ENCODE measurements at places on chromosomes 5 and 9.

- DNase-seq: no peak
These were observed at the start of gene PDGFRB for GRCh38 chr5:150155258-150156026. TSS of gene PDGFRB (minus strand) at chr5:150155845. CDS start at chr5:150137047, 18,798 bp downstream.

DNA sequence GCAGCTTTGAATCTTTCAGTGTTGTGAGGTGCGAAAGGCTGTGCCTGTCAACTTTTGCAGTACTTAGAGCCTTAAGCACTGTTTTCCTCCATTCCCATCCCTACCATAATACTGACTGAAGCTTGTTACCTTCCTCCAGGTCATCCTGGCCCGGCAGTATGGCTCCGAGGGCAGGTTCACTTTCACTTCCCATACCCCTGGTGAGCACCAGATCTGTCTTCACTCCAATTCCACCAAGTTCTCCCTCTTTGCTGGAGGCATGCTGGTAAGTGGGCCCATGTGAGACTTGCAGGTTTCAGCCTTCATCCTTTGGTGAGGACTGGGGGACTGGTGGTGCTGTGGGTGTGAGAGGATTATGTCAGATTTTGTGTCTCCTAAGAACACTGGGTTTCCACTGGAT is 1.5 kb downstream of the TMED9 start:
- no peak for DNase-seq

DNA sequence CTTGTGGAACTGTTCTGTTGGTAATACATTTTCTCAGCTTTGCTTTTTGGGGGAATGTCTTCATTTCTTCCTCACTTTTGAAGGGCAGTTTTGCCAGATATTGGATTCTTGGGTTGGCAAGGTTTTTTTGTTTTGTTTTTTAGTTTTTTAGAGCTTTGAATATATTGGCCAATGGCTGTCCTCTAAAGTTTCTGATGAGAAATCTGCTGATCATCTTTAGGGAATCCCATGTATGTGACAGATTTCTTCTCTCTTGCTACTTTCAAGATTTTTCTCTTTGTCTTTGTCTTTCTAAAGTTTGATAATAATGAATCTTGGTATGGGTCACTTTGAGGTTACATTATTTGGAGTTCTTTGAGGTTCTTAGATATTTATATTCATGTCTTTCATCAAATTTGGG is 227.4 kb downstream of the FBXL7 start:
- no peak for DNase-seq

DNA sequence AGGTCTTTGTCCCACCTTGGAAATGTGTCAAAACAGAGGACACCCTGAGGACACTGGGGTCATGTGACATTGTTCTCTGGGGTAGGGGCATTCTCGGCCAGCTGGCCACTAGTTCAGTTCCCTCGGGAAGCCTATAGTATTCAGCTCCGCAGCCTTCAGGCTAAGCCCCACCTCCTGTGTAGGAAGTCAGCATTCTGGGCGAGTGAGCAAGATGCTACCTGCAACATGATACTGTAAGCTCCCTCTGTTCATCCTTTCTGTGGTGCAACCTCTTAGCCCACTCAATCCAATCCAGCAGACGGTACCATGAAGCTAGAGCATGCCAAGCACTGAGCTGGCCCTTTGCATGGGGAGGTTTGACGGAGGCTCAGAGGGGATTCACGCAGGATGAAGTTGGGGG is 5.3 kb downstream of the NTNG2 start:
- no peak for DNase-seq

GRCh38 chr5:91998774-91999173 is 615.7 kb upstream of the ARRDC3 start:
- no peak for DNase-seq

GRCh38 chr9:110317911-110318310 is 19.8 kb downstream of the TXNDC8 start:
- DNase-seq: no peak

DNA sequence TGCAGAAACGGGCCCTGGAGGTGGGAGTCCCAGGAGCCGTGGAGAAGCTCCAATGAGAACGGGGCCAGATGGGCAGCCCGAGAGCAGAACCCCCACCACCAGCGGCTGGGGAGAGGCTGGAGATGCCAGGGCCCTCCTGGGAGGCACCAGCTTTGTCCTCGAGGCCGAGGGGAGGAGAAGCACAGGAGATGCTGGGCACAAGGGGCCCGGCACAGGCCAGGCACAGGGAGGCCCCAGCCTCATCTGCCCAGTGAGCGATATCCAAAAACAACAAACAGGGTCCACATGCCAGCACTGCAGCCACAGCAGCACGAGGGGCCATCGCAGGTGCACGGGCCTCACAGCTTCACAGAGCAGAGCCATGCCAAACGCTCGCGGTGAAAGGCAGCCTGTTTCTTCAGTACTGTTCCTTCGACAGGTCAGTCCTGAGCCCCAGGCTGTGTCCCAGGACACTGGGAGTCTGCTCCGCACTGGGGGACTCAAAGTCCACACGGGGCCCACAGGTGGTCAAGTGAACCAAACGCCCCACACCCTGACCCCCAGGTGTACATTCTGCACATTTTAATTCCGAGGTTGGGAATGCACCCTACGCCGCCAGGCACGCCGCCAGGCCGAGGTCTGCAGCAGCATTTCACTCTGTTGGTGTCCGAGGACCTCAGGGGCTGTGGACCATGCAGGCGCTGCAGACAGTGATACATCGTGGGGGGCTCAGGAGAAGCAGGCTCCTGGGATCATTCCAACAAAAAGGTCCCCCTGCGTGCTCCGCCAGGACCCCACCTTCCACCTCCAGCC is 9.5 kb downstream of the LPCAT1 start:
- no peak for DNase-seq

- no peak for DNase-seq
These were observed 57.6 kb downstream of the DENND4C start for GRCh38 chr9:19288081-19288480.

DNA sequence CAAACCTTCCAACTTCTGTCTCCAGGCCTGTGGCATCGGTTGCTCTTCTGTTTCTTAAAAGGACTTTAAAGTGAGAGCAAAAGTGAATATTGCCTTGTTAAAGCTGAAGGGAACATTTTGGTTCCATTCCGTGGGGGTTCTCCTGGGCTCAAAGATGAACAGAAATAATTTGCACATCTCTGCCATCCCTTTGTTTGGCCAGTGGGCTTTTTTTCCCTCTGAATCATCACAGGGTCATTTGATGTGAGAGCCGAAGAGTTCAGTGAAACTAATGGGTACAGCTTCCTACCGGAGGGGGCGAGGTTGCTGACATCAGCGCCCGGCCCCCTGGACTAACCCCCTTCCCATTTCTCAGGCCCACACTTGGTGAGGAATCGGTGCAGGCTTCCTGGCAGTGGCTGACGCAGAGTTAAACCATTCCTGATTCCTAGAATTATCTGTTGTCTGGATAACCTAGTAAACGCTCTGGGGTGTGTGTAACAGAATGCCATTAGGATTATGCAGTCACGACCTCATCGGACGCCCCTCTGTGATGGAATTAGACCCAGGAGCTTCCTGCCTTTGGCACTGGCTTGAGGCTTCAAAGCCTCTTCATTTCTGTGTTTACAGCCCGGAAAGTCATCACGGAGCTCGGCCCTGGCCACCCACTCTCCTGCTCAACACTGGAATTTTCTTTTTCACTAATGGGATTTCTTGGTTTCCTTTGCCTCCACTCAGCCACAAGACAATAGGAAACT is 61.6 kb upstream of the RPL26L1 start:
- no peak for DNase-seq

- no peak for DNase-seq
These were observed 23.3 kb downstream of the DCANP1 start for GRCh38 chr5:135423846-135424168.

DNA sequence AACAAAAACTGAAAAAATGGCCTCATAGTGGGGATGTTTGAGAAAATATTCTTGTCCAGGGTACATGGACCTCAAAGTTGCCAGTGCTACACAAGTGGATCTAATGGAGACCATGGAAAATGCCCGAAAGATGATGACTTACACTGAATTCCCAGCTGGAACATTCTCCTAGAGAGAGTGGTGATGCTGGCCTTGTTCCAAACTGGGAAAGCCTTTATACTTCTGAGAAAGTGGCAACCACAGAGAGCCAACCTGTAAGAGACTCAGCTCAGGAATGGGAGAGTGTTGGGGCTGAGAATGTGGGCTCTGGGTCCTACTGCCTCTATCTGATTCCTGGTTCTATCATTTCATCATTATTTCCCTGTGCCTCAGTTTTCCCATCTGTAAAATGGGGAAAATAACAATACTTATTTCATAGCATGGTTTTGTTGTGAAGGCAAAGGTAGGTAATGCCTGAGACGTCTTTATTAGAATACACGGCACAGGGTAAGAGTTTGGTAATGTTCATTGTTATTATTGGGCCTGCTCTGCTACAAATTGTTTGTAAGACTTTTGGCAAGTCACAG is 229.0 kb upstream of the PANK3 start:
- DNase-seq: no peak

DNA sequence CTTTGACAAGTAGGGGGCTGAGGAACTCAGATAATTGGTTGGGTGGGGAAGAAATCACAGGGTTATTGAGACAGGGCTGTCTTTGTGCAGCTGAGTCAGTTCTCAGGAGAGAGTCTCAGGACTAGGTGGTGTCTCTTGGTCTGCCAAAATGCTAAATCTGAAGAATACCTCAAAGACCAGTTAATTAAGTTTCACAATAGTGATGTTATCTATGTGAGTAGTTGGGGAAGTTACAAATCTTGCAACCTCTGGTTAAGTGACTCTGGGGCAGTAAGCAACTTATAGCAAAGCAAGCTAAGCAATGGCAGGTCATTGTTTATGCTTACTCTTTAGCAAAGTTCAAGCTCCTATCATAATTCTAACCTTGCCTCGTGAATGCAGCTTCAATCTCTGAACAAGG is 53.6 kb downstream of the GIN1 start:
- DNase-seq: no peak

- no peak for DNase-seq
These were observed 24.0 kb downstream of the TUT7 start for GRCh38 chr9:86330186-86330585.

DNA sequence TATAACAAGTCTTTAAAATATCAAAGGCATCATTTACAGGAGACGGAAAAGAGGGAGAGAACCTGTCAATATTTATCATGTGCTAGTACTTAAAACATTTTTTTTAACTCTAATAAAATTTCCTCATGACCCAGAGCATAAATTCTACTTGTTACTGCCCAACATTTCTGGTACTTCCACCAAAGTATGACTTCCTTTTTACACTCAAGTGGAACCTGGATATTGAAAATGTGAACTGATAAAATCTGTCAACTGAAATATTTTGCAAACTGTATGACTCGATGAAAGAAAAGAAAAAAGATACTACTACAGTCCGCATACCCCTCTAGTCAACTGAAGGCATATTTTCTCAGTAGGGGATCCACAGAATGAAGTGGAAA is 37.1 kb downstream of the FAM13B start:
- DNase-seq: no peak

GRCh38 chr9:93582115-93582514 is 5.7 kb downstream of the PHF2 start:
- no peak for DNase-seq

DNA sequence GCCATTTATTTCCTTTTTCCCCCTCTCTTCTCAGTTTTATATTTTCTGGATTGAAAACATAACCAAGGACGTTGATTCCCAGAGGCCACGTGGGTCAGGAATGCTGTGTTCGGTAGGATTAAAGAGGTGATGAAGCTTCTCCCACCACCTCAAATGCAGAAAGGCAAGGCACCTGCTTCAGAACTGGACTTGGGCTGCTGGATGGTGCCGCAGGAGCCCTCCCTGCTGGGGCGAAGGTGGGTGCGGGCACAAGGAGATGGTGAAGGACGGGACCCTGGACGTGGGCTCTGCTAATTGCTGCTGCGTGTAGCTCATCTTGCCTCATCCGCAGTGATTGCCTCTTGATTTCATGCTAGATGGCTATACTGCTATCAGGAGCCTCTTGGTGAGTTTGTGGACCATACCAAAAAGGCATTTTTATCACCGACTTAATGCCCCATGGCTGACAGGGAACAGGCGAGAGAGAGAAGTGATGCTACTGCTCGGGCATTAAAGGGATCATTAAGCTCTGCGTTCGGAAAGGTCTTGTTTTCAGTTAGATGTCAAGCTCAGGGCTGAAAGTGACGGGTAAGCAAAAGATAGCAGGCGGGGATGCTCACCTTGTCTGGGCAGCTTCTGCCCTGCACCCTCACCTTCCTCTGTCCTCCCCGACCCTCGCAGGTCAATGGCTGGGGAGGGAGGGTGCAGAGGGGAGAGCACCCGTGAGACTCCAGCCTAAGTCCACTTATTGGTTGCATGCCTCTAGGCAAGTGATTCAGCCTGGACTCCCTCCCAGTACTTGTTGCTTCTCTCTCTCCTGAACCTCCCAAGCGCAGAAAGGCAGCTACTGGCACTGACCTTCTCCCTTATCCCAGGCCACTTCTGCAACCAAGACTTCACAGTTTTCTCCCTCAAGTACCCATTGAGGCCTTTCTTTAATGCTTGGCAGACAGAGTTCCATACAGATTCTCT is 71.6 kb upstream of the FSTL4 start:
- peak; percentile 25 for DNase-seq

DNA sequence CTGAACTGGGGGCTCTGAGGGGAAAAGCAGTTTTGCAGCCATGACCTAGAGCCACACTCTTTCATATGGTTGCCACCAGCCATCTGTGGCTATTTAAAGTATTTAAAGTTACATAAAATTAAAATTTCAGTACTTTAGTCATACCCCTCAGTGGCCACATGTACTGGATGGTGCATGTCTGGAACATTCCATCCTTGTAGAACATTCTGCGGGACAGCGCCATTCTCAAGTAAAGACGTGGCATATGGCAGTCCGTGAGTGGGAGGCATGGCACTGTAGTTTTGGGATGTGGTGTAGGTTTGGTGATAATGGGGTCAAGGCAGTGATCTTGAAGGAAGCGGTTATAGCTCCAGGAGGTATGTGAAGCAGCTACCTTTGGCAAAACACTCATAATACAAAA is 61.4 kb upstream of the NFIL3 start:
- no peak for DNase-seq

DNA sequence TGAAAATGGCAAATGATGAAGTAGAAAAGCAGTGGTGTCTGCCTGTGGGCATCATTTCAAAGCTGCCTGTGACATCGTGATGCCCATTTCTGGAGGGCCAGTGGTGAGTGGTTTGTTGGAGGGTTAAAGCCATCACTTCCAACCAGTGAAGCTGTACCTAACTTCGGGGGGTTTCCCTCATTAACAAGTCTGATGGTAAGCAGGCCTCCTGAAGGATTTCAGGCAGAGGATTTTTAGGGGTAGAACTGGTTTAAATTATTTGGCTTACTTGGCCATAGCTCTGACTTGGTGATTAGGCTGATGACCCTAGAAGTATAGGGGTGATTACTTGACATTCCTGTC is 10.7 kb downstream of the TNFAIP8 start:
- no peak for DNase-seq

DNA sequence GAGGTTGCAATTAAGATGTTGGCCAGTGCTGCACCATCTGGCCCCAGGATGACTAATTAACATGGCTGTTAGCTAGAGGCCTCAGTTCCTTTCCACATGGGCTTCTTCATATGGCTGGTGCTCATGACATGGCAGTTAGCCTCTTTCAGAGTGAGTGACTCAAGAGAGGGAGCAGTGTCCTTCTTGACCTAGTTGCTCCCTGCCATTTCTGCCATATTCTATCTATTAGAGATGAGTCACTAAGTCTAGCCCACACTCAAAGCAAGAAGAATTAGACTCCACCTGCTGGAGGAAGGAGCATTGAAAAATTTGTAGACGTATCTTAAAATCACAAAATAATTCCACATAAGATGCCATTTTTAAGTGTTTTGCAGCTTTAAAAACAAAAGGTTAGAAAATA is 651.2 kb upstream of the CCNG1 start:
- DNase-seq: no peak
